ENCODE measurements at places on chromosomes 16 and 17.

- no peak for DNase-seq
Observed at GRCh38 chr16:12265108-12265507, 288.6 kb downstream of the SNX29 start.

DNA sequence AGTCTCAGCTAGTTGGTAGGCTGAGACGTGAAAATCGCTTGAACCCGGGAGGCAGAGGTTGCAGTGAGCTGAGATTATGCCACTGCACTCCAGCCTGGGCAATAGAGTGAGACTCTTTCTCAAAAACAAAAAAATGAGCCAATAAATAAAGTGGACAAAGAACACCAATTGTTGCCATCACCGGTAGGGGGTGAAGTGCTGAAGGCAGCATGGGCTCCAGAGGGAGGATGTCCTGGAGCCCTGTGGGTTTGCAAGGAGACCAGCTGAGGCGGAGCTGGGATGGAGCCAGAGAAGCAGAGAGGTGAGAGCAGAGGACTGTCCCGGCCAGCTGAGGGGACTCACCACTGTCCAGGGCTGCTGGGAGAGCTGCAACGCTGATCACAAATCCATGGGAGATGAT is 13.8 kb downstream of the CHST6 start:
- no peak for DNase-seq

- no peak for DNase-seq
Observed at GRCh38 chr16:58699151-58699550, 14.6 kb upstream of the SLC38A7 start.

DNA sequence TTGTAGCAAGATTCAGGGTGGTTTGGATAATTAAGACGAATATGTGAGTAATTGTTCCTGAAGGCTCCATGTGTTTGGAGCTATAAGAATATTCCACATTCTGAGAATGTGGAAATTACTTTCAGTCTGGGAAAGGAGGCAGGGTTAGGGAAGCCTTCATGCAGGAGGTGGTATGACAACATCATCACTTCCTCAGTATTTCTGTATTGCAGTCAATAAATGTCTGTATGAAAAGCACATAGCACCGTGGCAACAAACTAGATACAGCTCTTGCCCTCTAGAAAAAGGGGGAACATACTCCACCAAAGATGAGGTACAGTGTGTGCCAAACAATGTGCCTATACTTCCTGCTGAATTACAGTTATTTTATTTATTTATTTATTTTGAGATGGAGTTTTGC is 26.1 kb upstream of the DHRS7B start:
- DNase-seq, result no peak

DNA sequence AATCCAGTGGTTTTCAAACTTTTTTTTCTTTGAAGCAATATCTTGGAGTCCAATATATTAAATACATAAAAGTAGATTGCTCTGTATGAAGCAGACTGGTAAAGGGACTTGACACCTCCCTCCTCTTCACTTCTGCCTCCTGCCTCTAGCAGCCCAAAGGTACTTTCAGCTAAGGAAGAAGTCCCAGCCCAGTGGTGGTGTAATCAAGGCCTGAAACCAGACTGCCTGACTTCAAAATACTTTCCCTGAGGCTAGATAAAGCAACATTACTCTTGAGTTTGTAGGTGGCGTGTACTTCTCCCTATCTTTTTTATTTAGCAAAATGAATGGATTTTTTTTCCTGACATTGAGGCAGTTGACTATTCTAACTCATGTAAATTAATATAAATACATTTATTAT is 122.4 kb upstream of the TMEM97 start:
- DNase-seq, result no peak

DNA sequence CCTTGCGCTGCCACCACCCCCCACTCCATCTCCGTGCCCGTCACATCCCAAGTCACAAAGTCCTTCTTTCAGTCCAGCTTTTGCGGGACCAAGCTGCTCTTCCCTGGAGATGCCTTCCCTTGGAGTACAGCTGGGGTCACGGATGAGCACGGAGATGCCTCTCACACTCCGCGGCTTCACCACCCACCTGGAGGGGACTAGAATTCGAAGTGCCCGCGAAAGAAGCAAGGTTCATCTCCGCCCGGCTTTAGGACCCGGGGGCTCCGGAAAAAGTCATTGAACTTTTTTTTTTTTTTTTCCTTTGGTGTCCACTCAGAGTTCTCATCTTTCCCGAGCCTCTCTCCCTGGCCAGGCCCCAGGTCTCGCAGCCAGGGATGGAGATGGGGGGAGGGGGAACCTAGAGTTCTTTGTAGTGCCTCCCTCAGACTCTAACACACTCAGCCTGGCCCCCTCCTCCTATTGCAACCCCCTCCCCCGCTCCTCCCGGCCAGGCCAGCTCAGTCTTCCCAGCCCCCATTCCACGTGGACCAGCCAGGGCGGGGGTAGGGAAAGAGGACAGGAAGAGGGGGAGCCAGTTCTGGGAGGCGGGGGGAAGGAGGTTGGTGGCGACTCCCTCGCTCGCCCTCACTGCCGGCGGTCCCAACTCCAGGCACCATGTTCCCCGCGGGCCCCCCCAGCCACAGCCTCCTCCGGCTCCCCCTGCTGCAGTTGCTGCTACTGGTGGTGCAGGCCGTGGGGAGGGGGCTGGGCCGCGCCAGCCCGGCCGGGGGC is at the start of gene FKBP10:
TSS of gene FKBP10 (plus strand) at position 624 of the 771 bp plus-strand sequence. CDS start at position 655, 31 bp downstream.
- DNase-seq, result peak; percentile 88

- no peak for DNase-seq
Observed at GRCh38 chr17:32266051-32266388, 388 bp downstream of the RHBDL3 start.

- no peak for DNase-seq
Observed at GRCh38 chr17:1894753-1895339, 65.0 kb downstream of the RPA1 start.

DNA sequence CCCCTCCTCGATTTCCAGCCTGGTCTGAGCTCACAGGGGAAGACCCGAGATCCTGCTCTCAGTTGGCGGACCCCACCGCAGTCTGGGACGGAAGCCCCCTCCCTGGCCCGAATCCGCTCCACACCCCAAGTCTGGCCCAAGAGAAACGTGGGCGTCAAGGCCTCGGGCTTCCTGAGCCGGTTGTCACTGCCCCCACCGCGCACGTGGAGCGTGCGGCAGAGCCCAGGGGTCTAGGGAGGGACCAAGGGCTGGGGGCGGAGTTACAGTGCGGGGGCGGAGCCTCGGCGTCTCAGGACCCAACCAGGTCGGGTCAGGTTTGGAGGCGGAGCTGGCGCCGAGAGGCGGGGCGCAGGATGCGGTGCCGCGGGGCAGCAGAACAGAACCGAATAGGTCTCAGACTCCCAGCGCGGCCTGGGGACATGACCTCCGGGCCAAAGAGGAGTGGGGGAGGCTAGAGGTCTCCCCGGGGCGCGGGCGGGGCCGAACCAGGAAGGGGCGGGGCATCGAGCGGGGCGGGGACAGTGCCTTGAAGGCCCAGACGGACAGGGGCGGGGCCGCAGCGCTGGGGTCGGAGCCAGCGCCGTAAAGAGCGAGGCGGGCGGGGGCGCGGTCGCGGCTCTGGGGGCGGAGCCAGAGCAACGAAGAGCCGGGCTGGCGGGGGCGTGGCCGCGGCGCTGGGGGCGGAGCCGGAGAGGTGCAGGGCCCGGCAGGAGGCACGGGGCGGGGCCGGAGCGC is 431 bp upstream of the ZFPM1 start:
- DNase-seq, result peak; percentile 96
